ENCODE measurements at places on chromosomes 5 and 9.

DNA sequence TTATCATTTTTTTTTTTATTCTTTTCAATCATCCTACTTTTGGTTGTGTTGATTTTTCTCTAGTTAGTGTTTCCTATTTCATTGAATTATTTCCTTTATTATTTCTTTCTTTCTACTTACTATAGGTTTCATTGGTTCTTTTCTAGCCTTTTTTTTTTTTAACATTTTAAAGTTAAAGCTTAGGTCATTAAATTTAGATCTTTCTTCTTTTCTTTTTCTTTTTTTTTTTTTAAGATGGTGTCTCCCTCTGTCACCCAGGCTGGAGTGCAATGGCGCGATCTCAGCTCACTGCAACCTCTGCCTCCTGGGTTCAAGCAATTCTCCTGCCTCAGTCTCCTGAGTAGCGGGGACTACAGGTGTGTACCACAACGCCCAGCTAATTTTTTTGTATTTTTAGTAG, 43.0 kb upstream of the PPP2CA start:
- no peak for DNase-seq

GRCh38 chr9:128768606-128769005, 3.1 kb downstream of the ZER1 start:
- no peak for DNase-seq

- no peak for DNase-seq
Measured at GRCh38 chr5:50300878-50301277, 140.2 kb downstream of the EMB start.

DNA sequence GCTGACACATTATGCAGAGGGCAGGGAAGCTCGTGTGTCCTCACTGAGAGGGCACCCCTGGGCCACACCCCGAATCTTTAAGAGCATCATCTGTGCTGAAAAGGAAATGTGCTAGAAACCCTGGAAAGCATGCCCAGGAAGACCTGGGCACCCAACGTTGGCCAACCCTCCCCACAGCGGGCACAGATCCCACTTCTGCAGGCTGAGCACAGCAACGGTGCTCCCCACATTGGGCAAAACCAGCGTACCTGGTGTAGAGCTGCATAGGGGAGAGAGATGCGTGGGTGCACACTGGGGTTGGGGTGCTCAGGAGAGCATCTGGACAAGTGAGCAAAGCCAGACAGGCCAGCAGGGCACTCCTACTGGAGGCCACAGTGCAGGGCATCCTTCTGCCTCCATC, 32.6 kb downstream of the ROR2 start:
- no peak for DNase-seq

- no peak for DNase-seq
Measured at GRCh38 chr9:81074221-81074620, 615.1 kb downstream of the TLE1 start.

DNA sequence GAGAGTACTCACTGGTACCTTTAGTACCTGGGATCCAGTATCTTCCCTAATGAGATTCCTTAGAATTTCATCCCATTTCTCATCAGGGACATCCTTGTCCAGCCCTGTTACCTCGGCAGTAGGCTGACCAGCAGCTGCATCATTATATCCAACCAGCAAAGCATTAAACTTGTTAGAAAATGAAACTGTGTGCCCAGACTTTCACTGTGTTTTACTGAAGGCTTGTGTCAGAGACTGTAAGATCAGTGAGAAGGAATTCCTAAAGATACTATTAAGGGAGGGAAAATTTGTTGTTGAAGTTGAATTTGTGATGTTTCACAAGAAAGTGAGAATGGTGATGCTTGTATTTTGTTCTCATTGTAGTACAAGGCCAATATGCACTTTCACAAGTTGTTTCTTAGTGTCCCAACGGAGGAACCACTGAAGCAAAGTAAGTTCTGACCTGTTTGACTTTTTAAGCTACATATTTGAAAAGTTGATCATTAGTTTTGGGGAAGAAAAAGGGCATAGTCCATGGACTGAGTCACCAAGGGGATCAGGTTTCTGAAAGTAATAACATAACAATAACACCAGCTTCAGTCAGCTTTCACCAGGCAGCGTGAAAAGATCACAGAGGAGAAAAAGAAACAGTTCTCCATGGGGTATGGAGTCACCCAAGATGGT, 48.8 kb downstream of the GRAMD2B start:
- DNase-seq: no peak

DNA sequence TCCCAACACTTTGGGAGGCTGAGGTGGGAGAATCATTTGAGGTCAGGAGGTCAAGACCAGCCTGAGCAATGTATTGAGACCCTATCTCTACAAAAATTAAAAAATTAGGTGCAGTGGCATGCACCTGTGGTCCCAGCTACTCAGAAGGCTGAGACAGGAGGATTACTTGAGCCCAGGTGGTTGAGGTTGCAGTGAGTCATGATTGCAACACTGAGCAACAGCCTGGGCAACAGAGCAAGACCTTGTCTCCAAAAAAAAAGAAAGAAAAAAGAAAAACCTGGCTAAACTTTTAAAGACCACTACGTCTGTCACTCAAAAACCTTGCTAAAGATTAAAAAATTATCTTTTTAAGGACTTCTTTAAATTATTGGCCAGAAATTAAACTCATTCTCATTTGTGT, 59.8 kb upstream of the ABCA1 start:
- DNase-seq: no peak

- no peak for DNase-seq
Measured at GRCh38 chr5:132841305-132841704, 10.9 kb upstream of the SHROOM1 start.

- DNase-seq: no peak
Measured at GRCh38 chr5:150189728-150190502, at the start of gene SLC6A7. TSS of gene SLC6A7 (plus strand) at chr5:150190062. CDS start at chr5:150190328, 266 bp downstream.

GRCh38 chr9:91131433-91131839, 230.3 kb downstream of the AUH start:
- DNase-seq: peak; percentile 94

GRCh38 chr9:110650261-110650660, 18.3 kb upstream of the MUSK start:
- no peak for DNase-seq

DNA sequence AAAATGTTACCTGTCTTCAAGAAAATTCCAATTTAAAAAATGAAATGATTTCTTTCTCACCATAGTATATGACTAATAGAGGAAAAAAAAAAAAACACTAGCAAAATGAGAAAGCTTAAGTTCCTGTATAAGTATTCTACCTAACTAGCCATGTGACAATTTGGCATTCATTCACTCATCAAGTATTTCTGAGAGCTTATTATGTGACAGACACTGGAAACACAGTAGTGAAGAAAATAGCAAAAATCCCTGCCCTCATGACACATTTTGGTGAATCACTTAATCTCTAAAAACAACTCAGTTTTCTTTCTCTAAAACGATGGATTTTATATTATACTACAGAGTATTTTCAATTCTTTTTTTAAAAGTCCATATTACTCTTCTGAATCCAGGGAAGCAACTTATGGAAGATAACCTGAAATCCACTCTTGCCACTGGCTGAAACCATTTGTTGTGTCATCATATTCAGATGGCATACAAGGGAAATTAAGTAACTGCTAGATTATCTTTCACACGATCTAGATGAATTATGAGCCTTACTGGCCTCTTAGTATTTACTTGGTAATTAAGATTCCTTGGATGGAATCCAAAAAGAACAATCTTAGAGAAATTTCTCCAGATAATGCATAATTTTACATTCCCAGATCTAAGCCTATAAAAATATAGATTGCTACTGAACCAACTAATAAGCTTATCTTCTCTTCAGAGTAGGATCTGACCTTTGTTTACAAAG, 5.5 kb downstream of the PTBP3 start:
- DNase-seq: no peak

DNA sequence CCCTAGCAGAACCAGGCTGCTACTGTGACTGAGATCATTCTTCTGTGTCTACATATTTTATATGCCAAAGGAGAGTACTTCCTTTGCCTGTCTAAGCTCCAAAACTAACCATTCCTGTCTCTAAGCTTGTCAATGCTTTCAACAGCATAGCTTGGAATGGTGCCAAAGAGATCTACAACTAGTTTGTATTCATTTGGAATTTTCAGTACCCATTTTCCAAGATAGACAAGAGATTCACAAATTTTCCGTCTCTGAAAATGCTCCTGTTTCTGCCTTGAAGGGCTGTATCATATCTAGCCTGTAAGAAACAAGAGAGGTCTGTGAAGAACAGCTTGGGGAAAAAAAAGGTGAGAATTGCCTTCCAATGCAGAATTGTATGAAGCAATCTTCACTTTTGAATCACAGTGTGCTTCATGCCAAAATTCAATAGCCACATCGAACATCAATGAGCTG, 334.4 kb upstream of the ACTBL2 start:
- DNase-seq: no peak

GRCh38 chr5:68830377-68830898, 263.4 kb upstream of the SLC30A5 start:
- DNase-seq: no peak

- DNase-seq: no peak
Measured at GRCh38 chr5:21236971-21237427, 1249.0 kb upstream of the CDH18 start.

DNA sequence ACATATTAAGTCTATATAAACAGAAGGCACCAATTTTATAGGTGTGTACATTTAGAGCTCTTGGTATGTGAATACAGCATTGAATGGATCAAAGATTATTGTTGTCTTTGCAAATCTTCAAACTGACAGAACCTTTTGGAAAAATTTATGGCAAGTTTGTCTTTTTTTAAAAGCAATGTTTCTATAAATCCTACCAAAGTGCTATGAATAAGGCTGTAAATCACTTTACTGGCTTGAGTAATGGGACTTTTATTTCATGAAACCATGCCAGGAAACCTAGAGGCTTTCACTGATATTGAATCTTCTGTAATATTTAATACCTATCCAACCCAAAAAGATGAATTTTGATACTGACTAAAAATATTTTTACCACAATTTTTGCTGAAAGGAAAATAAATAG, 7.4 kb upstream of the DAPK1 start:
- no peak for DNase-seq

GRCh38 chr5:58453306-58453705, 6.6 kb downstream of the PLK2 start:
- no peak for DNase-seq

DNA sequence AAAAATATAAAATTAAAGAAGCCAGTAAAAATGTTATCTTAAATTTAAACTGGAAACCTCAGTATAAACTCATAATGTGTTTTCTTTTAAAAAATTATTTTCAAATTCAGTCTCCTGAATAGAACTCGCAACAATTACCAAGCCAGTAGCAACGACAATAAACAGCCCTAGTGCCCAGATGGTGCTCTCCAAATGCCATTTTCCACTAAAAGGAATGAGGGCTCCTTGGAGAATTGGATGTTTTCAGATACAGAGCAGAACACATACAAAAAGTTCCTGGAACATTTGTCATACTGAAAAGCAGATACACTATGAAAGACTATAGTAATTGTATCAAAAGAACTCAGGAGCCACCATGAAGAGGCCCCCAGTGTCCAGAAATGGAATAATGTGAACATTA, 97.4 kb downstream of the TMC1 start:
- no peak for DNase-seq

DNA sequence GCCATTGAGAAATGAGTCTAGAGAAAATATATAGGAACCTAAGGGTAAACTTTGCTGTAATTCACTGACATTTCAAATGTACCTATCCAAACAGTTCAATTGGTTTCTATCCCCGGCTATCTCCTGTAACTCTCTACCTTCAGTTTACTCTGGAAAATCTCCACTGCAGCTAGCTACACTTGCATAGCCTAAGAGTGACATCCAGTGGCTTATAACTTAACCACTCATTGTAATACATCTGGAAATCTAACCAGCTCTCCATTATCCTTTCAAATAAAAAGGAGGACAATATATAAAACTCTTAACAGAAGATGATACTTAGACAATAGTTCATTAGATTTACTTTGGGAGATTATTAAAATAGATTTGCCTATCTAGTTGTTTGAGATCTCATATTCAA, 35.3 kb upstream of the SPDL1 start:
- DNase-seq: peak; percentile 6

GRCh38 chr5:148998174-148998797, 64.6 kb downstream of the SH3TC2 start:
- DNase-seq: peak; percentile 54

DNA sequence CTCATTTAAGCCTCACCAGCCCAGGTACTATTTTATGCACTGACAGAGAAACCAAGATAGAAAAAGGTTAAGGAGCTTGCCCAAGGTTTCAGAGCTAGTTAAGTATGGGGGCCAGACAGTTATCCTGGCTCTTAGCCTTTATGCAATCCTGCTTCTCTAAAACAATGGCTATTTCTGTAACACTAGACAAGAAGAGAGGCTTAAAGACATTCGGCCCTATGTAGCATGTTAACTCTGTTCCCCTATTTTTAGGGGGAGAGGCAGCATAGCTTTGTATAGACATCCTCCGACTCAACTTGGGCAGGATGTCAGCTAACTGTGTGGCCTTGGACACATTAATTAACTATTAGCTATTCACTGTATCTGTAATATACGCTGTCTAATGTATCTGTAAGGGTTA, 54.6 kb downstream of the LHFPL2 start:
- no peak for DNase-seq

DNA sequence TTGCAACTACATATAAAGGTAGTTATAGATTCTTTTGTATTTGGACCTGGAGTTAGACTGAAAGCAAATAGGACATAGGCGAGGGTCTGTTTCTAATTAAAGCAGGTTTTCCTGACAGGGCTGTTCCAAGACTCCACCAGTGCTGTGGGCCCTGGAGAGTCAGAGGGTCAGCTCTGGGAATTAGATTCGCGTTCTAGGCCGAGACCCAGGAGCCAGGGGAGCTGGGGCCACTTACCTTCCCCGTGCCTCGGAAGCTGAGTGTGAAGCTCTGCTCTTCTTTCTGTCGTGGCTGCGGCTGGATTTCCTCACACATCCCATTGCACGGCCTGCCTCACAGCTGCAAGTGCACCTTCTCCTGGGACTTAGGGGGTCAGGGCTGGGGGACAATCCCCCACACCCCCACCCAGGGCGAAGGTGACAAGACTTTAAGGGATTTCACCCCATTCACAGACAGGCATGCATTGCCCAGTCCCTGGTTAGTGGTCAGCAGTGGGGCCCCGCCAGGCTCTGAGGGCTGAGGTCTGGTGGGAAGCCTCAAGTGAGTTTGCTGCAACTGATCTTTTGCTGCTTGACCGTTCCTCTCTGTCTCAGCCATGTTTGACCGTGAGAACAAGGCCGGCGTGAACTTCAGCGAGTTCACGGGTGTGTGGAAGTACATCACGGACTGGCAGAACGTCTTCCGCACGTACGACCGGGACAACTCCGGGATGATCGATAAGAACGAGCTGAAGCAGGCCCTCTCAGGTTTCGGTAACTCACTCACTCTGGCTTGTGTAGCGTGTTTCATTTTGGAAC, 15.3 kb upstream of the AHRR start:
- DNase-seq: no peak

DNA sequence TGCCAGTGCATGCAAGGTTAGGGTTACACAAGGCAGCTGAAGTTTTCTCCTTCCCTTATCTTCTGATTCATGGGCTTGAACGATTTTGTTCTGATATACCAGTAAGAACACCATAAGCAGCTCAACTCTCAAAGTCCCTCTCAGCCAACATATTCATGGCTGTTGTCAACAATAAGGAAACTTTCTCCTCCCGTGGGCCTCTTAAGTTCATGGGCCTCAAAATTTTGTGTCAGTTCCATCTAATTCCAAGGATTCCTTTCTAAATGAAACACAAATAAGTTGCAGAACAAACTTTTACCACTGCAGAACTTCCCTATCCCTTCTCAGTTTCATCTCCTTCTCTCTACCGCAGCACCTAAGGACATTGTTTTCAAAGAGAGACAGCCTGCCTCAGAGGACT, 23.6 kb upstream of the CAST start:
- no peak for DNase-seq

GRCh38 chr5:99122976-99123375, 194.2 kb upstream of the CHD1 start:
- DNase-seq: no peak

GRCh38 chr5:6733411-6734242, 20.4 kb downstream of the TENT4A start:
- no peak for DNase-seq
